ENCODE measurements at places on chromosomes 4 and X. TPM values are rescaled to one million over a fixed set of nuclear protein-coding genes. Genes with fewer than 3 reads are reported as not detected.

COL4A6 gene
- 3.0 TPM for total RNA-seq

GRIA2 gene
- total RNA-seq, result not detected

ART3 gene
- total RNA-seq, result 0.85 TPM

IGSF1 gene
- 0.76 TPM for total RNA-seq

All from esophagus squamous epithelium (tissue), 5 donors.